Stimulated activated CD8-positive, alpha-beta memory T cell treated with anti-CD3 and anti-CD28 coated beads, Interleukin-15, amount 100 ng/mL, for 48 hours (primary cell): ENCODE measurements at places on chromosomes 6 and 20.

GRCh38 chr6:170378502-170378901 lies 71.9 kb downstream of the FAM120B start:
- no peak for DNase-seq

DNA sequence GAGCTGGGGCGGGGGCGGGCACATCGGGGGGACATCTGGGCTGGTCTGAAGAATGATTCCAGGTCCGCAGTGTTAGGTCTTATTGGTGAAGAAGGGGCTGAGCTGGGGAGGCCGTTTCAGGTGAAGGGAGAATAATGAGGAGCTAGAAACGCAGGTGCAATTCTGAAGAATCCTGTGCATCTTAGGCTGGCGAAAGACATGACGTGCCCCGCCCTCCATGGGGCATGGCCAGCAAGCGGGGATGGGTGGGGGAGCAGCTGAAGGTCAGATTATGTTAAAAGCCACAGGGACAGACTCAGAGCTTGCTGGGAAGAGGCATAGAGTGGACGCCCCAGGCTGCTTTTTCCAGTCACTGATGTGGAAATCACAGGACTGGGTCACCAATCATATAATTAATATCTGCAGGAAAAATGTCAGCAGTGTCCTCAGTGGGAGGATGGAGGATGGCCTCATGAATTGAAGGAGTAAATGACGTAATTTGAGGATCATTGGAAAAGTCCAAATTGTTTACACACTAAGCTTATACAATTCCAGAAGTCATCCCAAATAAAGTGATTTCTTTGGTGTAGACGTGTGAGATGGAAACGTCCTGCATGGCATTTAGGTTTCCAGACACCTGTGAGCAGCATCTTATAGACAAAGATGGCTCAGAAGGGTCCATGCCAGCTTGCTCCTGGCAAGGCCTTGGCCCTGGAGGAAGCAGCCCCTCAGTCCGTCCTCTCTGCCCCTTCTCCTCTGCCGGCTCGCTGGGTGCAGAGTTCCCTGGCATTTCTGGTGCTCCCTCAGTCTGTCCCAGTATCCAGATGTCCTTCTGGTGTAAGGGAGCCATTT lies 109.6 kb upstream of the FRMD1 start:
- no peak for DNase-seq

GRCh38 chr6:149925974-149926777 lies 3.3 kb upstream of the RAET1G start:
- peak; percentile 58 for DNase-seq

GRCh38 chr20:58571356-58571692 lies 56.1 kb upstream of the APCDD1L start:
- no peak for DNase-seq

- DNase-seq, result no peak
These were observed 159.3 kb upstream of the MARCKS start for GRCh38 chr6:113697632-113698410.

DNA sequence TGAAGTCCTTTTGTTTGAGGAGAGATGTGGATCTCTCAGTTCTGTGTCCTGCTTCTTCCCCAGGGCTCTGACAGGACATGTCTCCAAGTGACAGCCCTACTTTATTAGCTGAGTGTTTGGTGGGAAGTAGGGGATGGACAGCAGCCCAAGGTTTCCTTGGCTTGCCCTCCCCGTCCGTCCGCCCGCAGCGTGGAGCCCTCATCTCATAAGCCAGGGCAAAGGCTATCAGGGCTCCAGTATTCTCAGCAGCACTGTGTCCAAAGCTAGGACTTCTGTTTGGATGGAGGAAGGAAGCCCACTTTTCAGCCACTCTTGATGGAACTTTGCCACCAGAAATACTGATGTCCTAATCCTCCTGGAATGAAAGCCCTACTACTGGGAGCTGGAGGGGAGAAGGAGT lies 13.6 kb downstream of the CDC5L start:
- DNase-seq, result no peak

- no peak for DNase-seq
These were observed 437.6 kb downstream of the MAFB start for GRCh38 chr20:40251284-40251932.

DNA sequence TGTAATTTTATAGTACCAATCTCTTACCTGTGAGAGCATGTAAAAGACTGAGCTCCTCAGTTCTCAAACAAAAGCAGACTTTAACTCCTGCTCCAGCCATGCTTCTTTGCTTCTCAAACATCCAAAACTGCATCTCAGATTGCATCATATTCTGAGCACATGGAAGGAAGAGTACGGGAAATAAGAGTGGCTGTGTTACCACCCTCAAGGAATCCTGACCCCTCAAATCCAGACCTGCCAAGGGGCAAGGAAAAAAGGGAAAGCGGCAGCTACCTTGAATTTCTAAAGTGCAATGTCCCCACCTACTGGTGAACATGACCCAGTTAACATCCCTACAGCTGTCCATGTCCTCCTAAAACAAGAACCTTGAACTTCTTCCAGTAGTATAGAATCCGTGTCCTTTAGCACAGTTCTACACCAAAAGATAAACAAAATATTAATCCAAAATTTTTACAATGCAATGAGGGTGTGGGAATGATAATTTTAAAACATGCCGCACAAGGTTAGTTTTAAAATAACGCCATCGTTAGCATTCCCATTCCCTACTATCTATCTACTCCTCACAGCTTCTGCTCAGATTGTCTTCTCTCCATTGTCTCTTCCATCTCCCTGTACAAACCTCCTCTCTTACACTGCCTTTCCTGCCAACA lies 34.1 kb upstream of the HLA-DQB1 start:
- no peak for DNase-seq

DNA sequence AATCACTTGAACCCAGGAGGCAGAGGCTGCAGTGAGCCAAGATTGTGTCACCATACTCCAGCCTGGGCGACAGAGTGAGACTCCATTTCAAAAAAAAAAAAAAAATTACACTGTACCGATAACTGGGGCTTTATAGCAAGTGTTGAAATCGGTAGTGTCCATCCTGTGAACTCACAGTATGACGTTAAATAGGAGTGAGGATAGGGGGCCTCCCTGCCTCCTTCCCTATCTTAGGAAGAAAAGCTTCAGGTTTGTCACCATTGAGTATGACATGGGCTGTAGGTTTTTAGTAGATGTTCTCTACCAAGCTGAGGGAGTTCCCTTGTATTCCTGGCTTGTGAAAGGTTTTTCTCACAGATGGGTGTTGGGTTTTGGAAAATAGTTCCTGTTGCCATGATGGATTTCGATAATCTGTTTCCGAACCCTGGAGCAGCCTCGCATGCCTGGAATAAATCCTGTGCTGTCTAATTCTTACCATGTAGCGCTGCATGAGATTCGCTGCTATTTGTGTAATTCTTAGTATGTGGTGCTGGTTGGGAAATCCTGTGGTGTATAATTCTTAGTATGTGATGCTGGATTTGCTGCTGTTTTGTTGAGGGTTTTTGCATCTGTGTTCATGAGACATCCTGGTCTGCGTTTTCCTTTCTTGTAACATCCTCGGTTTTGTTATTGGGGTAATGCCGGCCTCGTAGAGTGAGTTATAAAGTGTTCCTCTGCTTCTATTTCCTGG lies 23.6 kb downstream of the NTSR1 start:
- no peak for DNase-seq

GRCh38 chr6:109023356-109023925 lies 71.2 kb downstream of the SESN1 start:
- DNase-seq, result no peak

- no peak for DNase-seq
These were observed at the start of gene SLC17A3 for GRCh38 chr6:25874118-25874517. TSS of gene SLC17A3 (minus strand) at chr6:25874243. CDS start at chr6:25868387, 5,856 bp downstream.

DNA sequence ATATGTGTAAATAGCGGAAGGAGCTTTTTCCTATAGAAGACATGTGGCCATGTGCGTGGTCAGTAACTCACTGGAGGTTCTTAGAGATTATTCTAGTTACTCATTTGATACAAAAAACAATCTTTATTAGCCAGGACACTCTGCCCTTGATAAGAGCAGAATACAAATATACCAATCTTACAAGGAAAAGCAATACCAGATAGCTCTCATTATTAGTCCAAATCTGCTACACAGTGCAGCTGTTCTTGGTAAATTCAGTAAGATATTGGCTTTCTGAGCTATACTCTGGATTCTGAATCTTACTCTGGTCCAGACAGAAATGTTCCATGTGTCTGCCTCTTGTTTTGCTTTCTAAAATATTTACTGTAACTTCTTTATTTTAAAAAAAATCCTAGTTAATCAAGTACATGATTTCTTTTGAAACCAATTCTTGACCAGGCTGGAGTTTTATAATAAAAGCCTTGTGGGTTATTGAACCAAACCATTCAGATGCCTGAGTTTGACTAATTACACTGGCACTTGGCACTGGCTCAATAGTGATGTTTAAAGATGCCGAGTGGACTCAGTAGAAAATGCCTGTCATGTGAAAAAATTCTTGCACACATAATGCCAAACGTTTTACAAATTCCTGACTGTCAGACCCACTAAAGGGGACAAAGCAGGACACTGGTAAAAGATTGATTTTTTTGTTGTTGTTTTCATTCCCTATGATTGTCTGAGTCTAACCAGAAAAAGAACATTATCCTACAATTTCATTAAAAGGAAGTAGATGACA lies 242.8 kb upstream of the TCF21 start:
- no peak for DNase-seq

- no peak for DNase-seq
These were observed 8.6 kb downstream of the ULBP2 start for GRCh38 chr6:149950423-149950822.

GRCh38 chr20:17882065-17882833 lies 86.3 kb downstream of the SNX5 start:
- no peak for DNase-seq

GRCh38 chr6:167000759-167001158 lies 1.6 kb downstream of the CEP43 start:
- no peak for DNase-seq

DNA sequence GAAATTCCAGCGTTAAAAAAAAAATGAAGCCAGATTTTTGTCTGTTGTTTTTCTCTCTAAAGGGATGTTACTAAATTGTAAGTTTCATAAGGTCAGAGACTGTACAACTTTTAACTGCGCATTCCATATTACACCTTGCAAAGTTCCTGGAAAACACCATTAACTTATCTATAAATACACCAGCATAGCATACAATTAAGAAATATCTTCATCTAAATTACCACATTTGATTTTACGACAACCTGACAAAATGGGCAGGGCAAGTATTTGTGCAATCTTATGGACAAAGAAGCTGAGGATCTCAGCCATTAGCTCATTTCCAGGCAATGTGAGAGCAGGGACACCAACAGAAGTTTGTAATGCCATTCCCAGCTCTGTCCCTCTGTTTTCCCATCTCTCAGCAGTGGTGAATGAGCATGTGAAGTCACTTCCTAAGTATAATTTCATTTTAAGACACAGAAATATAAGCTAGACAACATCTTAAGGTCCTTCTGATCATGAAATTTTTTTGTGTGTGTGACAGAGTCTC lies 12.9 kb upstream of the GCM1 start:
- no peak for DNase-seq

DNA sequence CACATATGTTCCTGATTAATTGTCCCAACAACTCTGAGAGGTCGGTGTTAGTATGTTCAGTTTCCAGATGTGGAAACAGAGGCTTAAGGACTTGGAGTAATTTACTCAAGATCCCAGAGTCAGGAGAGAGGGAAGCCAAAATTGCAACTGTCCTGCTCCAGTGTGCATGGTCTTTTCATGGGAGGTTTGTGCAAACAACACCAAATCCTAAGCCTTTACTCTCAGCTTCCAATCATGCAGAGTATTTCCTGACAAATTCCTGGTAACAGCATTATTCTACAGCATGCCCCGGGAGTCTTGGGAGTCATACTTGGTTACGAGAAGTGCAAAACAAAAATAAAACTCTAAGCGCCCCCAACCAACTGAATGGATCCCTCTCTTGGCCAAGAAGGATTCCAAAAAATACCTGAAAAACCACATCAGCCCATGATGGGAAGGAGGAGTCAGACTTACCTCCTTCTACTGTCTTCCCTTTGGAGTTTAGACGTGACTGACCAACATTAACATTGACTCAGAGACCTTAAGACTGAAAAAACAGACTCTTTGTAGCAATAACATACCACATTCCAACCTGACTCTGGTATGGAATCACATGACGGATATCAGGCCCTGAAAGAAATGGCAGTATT lies 30.8 kb upstream of the PPP1R3G start:
- DNase-seq, result no peak

DNA sequence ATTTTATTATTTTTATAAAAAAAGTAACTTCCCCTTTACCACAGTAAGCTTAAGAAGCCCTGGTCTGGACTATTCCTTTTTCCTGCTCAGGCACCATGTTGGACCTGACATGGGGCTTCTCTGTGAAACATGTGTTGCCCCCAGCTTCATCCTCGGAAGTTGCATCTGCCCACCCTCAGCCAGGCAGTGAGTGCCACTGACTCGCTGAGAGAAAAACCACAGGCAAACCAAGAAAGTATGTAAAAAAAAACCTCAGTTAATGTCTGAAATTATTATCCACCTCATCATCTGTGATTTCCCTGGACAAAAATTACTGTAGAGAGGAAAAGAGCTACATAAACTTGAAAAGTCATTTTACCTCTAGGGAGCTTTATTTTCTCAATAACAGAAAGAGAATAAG lies 109.9 kb upstream of the MCHR2 start:
- DNase-seq, result no peak

- DNase-seq, result no peak
These were observed 344.8 kb upstream of the EYS start for GRCh38 chr6:66051812-66052211.

- no peak for DNase-seq
These were observed 250.3 kb downstream of the TTLL2 start for GRCh38 chr6:167575158-167575696.

- DNase-seq, result no peak
These were observed 15.4 kb downstream of the TMEM244 start for GRCh38 chr6:129845696-129846095.

DNA sequence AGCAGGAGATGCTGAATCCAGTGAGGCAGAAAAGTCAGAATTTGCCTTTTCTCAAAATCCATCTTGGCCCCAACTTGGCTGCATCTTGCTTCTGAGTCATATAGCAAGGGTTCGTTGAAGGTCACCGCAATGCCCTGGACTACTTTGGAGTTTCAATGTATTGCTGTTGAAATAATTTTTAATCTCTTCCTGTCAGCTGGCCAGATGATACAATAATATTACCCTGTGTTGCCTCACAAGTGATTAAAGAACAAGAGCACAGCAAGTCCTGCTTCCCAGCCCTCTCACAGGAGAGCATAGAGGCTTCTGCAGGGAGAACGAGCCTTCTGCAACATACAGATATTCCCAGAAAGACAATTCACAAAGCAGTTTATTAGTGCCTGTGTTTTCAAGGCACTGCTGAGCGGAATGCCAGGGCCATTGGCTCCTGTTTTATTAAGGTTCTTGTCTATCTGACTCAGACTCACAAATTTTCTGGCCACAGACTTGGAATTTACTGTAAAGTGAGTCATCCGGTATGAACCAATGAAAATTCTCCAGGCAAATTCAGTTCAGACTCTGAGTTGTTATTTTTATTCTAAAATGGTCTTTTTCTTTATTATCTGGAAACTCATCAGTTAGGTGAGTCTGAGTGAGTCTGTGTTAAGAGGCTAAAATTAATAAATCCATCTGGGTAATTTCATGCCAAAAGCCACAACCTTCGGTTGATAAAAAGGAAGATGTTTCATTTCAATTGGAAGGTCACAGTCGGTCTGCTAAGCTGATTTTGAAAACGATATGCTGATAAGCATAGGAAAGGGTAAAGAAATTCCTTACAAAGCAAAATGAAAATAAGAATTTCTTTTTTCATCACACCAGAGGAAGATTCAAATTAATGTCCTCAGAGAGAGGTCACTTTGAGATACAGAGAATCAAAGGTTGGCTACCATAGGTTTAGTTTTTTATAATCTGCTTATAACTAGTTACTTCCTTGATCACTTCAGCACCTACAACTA lies 289.4 kb upstream of the STXBP5 start:
- DNase-seq, result no peak

- DNase-seq, result no peak
These were observed 69.8 kb downstream of the ZHX3 start for GRCh38 chr20:41247523-41248367.

- DNase-seq, result no peak
These were observed 294.6 kb upstream of the EPHA7 start for GRCh38 chr6:93713974-93714373.
